Inflammatory macrophage treated with lipopolysaccharide for 1 hour (primary cell): ENCODE measurements at places on chromosomes 2 and 18.

- DNase-seq, result no peak
Observed at GRCh38 chr2:1418566-1418965, 5.3 kb downstream of the TPO start.

DNA sequence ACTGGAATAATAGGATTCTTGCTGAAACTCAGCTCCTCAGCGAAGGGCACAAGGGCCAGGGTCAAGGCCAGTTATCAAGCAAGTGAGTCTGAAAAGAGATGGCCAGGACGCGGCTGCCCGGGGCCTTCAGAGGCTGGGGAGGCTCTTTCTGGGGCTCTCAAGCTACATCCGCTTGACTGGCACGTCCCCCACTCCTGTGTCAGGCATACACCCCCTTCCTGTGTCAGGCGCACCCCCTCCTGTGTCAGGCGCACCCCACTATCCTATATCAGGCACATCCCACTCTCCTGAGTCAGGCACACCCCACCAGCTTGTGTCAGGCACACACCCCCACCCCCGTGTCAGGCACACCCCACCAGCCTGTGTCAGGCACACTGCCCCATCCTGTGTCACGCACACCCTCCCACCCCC, 91.8 kb downstream of the TPO start:
- no peak for DNase-seq

DNA sequence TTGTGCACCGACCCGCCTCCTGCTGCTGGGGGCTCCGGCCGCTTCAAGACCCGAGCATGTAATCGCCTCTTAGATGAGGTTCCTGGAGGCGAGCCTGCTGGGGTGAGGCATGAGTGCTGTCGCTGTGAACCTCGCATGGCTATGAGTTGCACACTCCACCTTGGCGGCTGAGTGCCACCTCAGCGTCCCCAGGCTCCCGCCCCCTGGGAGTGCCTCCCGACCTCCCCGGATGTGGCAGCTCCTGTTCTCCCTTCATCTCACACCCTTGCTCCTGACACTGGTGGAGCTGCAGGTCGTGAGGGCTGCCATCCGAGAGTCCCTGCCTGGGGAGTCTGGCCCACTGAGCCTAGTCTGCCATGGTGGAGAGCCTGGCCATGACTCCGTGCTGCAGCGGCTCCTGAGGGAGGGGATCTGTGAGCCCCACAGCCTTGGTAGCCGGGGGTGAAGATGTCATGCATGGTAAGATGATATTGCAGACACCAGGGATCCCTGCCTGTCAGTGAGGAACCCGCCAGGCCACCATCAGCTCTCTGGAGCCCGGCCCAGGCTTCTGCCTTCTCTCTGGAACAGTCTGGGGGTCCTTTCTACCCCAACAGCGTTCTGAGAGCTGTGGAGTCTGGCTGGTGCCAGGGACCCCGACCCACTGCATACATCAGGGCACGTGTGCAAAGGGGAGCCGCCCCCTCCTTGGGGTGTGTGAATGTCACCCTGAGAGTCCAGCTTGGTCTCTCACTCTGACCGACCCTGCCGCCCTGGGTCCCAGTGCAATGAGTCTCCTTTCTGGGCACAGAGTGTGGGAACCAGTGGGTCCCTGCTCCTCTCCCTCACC, 61.6 kb upstream of the HS6ST1 start:
- DNase-seq, result no peak

GRCh38 chr2:105396254-105397024, 2.4 kb downstream of the FHL2 start:
- DNase-seq, result no peak

DNA sequence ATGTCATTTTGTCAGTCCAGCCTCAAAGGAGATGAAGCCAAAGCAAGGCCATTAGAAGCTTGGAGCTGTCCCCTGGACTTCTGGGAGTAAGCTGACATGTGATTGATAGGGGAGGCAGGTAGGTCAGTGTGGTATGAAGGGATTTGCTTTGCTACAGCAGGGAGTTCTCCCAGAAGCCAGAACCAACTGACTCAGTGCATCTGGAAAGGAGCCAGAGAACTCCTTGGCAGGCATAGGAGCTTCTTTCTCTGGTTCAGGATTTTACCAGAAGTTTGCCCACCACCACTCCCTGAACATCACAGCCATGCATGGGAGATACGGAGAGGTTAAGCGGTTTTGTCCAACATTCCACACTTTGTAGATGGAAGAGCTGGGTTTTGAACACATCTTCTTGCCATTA, 24.5 kb upstream of the KCNE4 start:
- no peak for DNase-seq

GRCh38 chr18:32450026-32450691, 20.5 kb downstream of the GAREM1 start:
- no peak for DNase-seq

DNA sequence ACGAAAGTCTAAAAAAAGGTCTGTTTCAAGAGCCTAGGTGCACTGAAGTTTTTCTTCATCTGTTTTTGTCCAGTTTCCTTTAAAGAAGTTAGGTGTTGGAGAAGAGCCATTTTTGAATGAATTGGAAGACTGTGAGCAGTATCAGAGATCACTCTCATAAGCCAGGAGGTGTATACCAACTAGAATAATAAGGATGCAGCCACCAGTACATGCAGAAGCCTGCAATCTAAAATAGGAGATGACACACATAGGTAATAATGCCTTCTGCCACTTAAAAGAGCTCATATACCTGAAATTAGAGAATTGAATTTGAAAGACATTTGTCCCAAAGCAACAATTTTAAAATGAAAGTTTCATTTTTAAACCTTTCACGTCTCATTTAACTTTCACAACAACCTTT, 81.7 kb downstream of the RBMS1 start:
- DNase-seq, result no peak

GRCh38 chr18:77151772-77152520, 19.4 kb upstream of the MBP start:
- no peak for DNase-seq

- DNase-seq, result no peak
Observed at GRCh38 chr2:55811048-55811447, 112.5 kb downstream of the EFEMP1 start.
